ENCODE measurements at places on chromosomes 13 and 19.

- DNase-seq = no peak
Measured at GRCh38 chr19:51012661-51013190, 6.8 kb downstream of the KLK10 start.

- DNase-seq = no peak
Measured at GRCh38 chr19:11598103-11598483, 810 bp downstream of the ZNF627 start.

DNA sequence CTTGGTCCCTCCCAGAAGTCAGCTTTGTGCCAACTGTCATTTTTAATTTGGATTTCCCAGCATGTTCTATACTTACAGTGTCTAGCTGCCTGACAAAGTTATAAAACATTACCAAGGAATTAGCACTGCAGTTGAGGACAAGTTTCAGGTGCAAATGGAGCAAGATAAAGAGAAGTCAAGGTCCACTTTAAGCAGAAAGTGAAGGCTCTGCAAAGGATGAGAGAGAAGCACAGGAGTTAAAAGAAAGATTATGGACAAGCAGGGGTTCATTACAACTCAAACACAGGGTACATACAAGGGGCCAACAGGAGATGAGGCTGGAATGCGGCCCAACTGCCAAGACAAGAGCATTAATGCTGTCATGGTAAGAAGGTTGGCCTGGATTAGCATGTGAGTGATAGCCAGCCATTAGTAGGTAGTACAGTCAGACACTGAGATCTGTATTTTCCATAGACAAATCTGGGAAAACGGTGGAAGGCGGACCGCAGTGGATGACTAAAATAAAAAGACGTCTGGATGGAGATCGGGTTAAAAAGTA is 17.6 kb downstream of the UBL3 start:
- no peak for DNase-seq

GRCh38 chr13:100636441-100636840 is 38.2 kb downstream of the TMTC4 start:
- no peak for DNase-seq

GRCh38 chr13:102039264-102039663 is 362.6 kb downstream of the FGF14 start:
- DNase-seq = no peak

DNA sequence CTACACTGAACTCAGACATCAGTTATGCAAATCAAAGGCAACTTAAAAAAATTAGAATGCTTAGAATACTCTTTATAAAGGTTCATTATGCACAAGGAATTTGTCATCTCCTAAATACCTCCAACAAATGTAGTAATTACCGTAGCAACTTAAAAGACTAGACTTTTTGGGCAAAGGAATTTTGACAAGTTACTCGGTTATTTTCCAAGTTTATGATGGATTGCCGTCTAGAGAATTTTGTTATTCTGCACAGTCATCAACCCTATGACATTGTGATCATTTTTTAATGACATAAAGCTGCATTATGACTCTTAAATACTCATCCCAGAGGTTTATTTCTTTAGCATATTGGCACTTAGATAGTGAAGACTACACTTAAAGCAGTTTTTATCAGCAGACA is 71.9 kb downstream of the TRPC4 start:
- DNase-seq = no peak

DNA sequence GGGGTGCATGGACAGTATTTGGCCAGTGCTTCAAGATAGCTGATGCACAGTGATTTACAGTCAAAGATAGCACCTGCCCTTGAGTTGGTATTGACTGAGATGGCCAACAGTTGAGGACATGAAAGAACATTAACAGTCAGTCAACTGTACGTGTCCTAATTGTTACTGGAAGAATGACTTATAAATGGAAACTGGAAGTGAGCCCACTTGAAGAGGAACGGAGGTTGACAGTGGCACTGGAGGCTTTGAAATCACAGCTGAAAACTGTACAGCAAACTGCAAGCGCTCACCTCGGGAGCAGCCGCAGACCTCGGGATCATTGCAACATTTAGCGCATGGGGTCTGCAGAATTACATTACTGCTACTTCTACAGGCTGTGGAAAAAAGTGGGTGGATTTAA is 77.1 kb downstream of the GGACT start:
- no peak for DNase-seq

All from type B pancreatic cell (in vitro differentiated cells).